ENCODE measurements at places on chromosomes 4 and X.
A peak's percentile ranks its signal among the peaks of the same experiment; 100 is the strongest.

DNA sequence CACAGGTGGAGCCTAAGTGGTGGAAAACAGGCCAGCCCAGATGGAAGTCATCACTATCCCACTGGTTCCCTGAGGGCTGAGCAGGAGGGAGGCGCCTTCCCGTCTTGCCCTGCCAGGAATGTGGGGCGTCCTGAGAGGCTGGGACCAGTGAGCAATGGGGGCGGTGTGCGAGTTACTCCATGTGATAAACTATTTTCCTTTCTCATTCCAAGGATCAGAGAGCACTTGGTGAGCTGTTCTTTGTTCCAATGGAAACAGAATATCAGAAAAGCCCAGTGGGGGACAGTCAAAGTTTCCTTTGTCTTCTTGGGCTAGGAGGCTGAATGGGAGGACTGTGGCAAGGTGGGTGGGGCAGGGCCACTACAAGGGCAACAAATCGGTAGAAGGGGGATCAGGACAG is 86.2 kb downstream of the NHSL2 start:
- peak; percentile 59 for DNase-seq

DNA sequence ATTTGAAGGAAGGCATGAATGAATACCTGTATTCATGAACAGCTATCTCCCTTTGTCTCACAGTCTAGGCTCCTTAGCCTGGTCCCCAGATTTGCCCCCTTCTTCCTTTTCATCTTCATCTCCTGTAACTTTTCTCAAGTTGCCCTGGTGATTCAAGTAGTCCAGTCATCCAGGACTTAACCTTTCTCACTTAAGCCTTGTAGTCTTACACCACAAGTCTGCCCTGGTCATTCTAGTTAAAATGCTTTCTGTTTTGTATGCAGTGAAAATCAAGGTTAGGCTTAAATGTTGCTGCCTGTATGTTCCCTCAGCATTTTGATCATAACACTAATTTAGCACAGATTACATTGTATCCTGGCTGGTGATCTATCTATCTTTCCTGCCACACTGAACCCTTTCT is 58.5 kb upstream of the SLC7A11 start:
- no peak for DNase-seq

DNA sequence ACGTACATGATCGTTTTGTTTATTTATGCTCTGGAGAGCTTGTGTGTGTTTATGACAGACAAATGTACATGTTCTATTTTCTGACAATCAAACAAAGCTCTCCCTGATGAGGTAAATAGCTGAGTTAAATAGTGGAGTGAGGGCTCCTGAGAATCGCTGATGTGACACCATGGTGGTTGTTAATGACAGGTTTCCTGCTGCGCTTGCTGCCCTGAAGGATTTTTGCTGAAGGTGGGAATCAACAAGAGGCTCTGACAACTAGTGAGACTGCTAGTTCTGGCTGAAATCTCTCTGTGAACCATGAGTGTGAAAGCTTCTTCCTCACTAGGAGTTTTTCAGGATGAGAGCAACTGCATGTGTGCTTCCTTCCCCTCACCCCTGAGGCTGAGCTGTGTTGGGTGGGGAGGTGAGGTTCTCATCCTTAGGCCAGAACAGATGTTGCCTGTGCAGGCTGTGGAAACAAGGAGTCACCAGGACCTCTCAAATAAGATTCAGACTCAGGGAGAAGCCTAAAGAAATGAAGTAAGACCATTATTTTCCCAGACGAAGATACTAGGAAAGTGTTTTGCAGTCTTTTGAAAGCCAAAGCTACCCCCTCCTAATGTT is 173.4 kb upstream of the JADE1 start:
- no peak for DNase-seq

DNA sequence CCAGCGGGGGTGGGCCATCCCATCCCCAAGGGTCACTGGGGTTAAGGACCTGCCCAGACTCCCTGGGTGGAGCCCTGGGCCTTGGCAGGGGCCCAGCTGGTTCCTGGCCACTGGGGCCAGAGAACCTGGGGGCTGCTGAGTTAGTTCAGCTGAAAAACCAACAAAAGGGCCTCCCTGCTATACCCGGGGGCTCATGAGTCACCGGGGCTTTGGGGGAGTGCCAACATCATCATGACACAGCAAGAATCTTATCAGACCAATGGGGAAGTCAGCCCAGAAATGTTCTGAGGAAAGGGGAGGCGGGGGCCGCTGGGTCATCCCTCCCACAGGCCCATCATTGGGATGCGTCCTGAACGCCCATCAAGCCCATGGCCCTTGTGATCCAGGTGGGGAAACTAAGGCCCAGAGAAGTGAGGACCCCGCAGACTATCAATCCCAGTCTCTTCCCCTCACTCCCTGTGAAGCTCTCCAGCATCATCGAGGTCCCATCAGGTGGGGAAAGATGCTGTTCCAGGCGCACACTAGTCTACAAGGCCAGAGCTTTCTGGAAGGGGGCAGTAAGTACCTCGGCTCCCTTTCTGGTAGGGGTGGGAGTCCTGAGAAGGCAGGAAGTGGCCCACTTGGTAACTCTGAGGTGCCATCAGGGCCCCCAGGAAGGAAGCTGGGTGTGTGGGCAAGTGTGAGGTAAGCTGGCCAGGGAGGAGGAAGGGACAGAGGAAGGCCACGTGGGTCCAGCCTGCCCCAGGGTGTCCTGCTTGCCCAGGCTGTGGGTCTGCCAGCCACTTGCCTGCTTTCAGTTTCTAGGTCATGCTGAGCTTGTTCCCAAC is 4.5 kb downstream of the G6PD start:
- peak; percentile 83 for DNase-seq

DNA sequence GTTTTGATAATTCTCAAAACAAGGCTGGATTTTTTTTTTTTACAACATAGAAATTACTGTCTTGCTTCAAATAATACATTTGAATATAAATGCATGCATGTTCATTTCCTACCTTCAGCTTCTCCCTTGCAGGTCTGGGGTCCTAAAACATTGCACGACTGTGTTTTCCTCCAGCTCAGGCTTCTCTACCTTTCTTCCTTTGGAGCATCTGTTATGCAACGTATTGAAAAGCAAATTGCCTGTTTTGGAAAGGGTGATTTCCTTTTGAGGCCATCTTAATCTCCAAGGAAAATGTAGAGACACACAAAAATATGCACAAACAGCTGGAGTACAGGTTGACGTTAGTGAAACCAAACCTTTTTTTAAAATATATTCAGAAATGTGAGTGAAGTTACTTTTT is 115.6 kb upstream of the TLL1 start:
- DNase-seq, result no peak

- no peak for DNase-seq
These were observed 23.6 kb upstream of the RASGEF1B start for GRCh38 chr4:81495345-81495744.

DNA sequence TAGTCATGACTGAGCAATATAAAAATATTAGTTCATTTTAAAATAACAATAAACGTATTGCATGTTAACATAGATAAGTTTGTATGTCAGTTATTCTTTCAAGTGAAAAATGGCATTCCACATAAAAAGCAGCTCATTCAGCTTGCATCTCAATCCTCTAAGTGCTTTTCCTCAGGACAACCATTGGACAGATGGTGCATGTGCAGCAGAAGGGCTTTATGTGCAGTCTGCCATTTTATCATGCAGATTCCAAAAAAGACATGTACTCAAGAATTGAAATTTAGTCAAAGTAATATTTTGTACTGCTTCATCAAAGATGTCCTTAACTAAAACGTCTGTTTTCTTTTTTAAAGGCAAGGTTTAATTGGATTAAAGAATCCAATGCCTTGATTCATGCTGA is 93.4 kb downstream of the RS1 start:
- no peak for DNase-seq

GRCh38 chr4:169626331-169627282 is 6.2 kb downstream of the CLCN3 start:
- DNase-seq, result no peak

DNA sequence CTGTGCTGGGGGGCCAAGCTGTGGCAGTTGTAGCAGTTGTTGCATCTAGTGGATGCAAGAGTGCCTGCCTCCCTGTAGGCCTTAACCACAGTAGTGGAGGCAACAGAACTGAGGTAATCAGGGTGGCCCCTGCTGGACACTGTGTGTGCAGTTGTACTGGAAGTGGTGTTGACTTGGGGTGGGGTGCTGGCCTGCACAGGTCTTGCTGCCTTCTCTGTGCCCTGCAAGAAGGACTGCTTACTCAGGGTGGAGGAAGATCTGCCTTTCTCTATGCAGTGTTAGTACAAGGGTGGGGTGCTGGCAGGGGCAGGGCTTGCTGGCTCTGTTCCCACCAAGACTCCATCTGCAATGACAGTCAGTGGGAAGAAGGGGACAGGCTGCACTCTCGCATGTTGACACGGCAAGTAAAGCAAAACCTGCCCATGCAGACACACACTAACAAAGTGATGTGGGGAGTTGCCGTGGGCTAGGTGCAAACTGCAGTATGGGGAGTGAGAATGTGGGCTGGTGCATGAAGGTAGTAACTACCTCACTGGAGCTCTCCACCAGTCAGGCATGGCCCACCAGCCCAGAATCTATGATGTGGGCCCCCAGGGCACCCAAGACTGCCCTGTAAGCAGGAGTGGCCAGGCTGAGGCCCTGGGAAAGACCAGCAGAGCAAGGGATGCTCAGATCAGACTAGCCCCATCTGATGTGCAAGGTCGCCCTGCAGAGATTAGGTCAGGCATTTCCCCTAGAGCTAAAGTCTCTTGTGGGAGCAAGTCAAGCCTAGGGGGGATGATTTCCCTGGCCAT is 594.9 kb downstream of the TECRL start:
- no peak for DNase-seq

- no peak for DNase-seq
These were observed 89.1 kb upstream of the TET2 start for GRCh38 chr4:105057370-105058105.

GRCh38 chrX:21982311-21982710 is 41.8 kb downstream of the SMS start:
- DNase-seq, result no peak

DNA sequence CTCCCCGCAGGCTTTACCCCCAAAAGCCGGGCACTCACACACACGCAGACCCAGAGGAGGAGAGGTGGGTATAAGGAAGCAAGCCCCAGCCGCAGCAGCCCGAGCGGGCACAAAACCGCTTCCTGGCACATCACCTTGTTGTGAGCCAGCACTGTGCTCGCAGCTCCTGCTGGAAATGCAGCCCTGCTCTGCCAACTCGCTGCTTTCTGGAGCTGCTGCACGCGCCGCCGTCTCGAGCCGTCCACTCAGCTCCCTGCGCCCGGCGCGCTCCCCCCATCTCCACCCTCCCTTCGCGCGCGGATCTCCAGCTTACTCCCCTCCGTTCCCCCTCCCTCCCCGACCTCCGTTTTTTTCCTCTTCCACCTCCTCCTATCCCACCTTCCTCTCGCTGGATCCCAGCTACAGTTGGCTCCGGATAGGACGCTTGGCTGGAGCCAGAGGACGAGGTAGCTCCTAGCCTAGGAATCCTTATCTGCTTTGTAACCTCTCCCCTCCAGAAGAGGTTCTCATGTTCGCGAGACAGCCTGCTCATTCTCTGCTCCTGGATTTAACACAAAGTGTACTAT is at the start of gene SPOCK3:
SPOCK3 (minus strand) TSS at position 179 of the 566 bp plus-strand sequence.
- peak; percentile 44 for DNase-seq

DNA sequence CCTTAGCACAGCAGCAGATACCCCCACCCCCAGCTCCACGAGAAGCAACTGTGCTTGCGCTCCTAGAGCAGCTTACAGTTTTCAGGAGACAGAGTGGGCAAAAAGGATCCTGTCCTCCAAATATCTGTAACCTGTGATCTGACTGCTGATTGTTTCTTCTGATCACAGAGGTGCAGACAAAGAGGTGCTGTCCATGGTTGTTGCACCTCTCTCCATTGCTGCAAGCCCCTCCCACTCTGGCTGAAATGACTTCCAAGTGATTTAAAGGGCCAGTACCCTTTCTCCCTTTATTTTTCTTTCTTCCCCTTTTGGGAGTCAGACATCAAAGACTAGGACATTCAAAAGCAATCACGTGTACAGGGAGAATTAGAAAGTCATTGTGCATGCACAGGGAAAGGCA is 205.3 kb upstream of the GEMIN8 start:
- DNase-seq, result no peak

DNA sequence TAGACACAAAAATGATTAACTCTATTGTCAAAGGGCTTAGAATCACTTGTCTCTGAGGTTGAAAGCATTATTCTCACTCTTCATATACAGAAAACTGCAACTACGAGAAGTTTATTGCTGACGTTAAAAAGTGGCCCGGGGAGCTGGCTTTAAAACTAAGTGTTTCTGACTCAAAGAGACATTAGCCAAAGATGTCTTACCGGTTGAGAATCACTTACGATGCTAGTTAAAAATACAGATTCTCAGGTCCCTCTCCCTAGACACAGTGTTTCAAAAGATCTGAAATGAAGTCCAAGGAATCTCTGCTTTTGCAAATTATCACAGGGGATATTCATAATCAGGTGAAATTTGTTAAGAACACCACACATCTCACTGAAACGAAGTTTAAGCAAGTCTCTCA is 1.2 kb downstream of the GNPDA2 start:
- no peak for DNase-seq

GRCh38 chr4:89720981-89721380 is 116.0 kb downstream of the SNCA start:
- no peak for DNase-seq

DNA sequence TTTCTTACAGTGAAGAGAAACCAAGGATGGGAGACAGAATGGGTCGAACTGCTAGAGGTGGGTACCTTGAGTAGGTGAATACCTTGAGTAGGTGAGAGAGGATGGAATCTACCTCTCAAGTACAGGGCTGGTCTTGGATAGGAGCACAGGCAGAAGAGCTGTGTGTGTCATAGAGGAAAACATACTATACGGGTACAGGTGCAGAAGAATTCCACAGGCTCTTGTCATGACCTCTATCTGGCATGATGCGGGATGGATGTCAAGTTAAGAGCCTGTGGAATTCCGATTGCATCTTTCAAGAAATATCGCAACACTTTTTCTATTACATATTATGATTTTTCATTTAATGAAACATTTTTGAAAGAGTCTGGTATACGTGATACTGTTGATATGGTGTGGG is 18.0 kb upstream of the OCIAD1 start:
- no peak for DNase-seq

- DNase-seq, result no peak
These were observed 174.6 kb upstream of the PSAPL1 start for GRCh38 chr4:7609316-7609715.

DNA sequence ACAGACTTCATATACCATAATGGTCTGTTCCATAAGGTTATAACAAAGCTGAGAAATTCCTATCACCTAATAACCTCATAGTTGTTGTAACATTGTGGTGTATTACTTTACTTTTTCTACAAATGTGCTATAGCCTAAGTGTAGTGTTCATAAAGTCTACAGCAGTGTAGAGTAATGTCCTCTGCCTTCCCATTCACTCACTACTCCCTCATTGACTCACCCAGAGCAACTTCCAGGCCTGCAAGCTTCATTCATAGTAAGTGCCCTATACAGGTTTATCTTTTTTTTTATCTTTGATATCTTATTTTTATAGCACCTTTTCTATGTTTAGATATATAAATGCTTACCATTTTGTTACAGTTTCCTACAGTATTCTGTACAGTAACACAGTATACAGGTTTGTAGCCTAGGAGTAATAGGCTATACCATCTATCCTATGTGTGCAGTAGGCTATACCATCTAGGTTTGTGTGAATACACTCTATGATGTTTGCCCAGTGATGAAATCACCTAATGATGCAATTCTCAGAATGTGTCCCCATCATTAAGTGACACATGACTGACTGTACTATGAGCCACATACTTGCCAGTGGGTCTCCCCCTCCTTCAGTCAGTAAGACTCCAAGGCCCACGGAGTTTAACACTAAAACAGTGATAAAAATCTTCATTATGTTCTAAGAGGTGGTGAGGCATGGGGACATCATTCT is 299.9 kb downstream of the UNC5C start:
- no peak for DNase-seq

GRCh38 chr4:79613269-79613935 is 205.4 kb upstream of the GK2 start:
- DNase-seq, result no peak

GRCh38 chr4:128288689-128289106 is 1.1 kb upstream of the PGRMC2 start:
- no peak for DNase-seq

- DNase-seq, result no peak
These were observed 69.6 kb downstream of the HOPX start for GRCh38 chr4:56611501-56611900.

All from Right ventricle myocardium superior (tissue), 1 donor.